Urinary bladder (tissue), 4 donors: ENCODE measurements at places on chromosomes 6 and 20. TPM values are rescaled to one million over a fixed set of nuclear protein-coding genes. Genes with fewer than 3 reads are reported as not detected.

The SIM1 gene
- total RNA-seq: 0.21 TPM

The ZNF165 gene
- 1.0 TPM for total RNA-seq

The LY86 gene
- total RNA-seq: 4.1 TPM

The OR12D3 gene
- not detected for total RNA-seq

The PSORS1C2 gene
- total RNA-seq: not detected

The RAB44 gene
- total RNA-seq: 0.26 TPM

The BCAS1 gene
- 28.1 TPM for total RNA-seq

The PAK5 gene
- 0.48 TPM for total RNA-seq

The MED20 gene
- total RNA-seq: 22.5 TPM

The MOG gene
- not detected for total RNA-seq
